ENCODE measurements at places on chromosomes 12 and 14.

DNA sequence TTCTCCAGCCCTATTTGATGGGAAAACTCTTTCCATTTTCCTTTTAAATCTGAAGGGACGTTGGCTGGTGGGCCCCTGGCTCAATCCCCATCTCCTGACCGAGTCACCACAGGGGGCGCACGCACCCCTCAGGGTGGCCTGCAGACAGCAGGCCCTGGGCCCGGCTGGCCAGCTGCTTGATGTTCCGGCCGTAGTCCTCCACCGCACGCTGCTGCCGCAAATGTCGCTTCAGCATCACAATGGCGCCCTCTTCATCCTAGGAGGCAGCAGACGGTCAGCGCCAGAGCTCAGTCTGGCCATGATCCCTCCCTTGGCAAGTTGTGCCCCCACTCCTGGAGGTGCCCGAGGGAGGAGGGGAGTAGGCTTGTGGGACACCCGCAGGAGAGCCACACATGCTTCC lies 70.0 kb downstream of the PLEKHG3 start:
- DNase-seq, result no peak

DNA sequence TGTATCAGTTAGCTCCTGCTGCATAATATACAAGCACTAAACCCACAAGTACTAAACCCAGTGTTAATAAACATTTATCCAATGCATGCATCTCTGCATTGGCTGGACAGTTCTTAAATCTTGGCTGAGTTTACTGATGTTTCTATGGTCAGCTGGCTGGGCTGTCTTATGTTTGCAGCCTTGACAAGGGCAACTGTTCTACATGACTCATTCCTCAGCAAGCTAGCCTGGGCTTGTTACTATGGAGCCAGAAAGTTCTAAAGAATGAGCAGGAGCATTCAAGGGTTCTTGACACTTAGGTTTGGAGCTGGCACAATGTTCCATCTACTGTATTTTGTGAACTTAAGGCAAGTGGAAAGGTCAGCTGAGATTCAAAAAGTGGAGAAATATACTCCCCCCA lies 199.1 kb downstream of the GLT1D1 start:
- no peak for DNase-seq

- no peak for DNase-seq
These were observed 523.9 kb downstream of the FOXG1 start for GRCh38 chr14:29290441-29290840.

DNA sequence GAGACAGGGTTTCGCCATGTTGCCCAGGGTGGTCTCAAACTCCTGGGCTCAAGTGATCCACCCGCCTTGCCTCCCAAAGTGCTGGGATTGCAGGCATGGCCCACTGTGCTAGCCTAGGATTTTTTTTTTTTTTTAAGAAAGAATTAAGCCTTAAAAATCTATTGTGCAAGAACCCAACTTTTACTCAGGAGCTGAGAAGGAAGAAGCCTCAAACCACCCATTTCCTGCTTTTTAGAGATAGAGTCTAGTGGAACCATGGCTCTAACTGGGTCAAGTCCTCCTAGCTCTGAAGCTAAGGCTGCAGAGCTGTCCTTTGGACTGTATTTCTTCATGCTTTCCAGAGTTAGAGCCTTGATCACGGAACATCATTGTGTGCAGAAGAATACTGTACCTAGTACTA lies 1.3 kb upstream of the TSFM start:
- DNase-seq, result no peak

DNA sequence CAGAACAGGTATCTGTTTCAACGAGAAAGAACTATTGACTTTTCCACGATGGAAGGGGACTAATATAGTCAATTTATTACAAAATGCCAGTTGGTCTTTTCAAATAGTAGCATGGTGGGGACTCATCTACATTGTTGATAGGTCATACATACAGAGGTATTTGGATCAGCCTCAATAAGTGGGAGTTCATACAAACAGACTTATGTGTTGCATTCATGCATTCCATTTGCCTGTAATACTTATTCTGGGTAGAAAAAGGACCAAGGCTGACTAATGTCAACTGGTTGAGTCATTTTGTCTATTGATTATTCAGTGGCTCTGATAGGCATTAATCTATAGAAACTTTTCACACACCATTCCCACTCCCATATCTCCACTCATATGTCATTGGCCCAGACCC lies 41.5 kb upstream of the GLIPR1 start:
- no peak for DNase-seq

GRCh38 chr12:118590406-118591150 lies 214.2 kb downstream of the SUDS3 start:
- DNase-seq, result no peak

DNA sequence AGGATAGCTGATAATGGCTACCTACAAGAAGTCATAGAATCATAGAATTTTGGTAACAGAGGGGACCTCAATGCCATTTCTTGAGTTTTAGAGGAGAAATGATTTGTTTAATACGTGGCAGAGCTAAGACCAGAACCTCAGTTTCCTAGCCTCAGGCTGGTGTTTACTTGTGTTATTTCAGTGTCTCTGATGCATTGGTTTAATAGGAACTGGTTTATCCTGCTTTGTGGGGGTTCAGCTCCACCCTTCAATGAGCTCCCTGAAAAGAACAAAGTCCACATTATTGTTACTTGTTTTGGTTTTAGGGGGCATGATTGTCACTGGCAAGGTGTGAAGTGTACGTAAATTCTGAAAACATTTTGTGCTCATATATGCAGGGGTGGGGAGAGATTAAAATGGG lies 55.4 kb downstream of the AKAP6 start:
- DNase-seq, result no peak

DNA sequence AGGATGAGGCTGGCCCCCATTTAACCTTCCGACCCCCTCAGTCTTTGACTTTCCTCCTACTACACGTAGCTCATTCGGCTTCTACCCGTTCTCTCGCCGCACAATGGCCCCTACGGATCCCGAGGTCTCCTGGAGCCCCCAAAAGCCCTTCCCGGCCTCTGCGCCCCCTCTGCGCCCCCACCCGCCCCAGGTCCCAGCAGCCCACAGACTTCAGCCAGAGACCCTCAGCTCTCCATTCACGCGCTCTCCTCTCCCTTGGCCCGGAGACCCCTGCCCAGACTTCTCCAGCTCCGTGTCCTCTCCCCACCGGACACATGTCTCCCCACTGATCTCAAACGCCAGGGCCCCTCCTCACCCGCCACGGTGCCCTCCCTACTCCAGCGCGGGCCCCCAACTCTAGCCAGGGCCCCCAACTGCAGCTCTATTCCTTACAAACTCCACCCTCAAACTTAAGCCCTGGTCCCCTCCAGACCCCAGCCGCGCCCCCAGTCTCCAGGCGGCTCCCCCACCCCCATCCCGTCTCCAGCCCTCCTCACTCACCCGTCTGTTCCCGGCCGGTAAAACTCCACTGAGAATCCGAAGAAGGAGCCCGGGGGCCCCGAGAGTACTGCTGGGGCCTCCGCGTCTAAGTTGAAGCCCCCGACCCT lies 502 bp downstream of the ITGA5 start:
- DNase-seq, result no peak

- no peak for DNase-seq
These were observed 42.4 kb downstream of the ITPR2 start for GRCh38 chr12:26790645-26790994.

- no peak for DNase-seq
These were observed 73.2 kb downstream of the TTC6 start for GRCh38 chr14:37668646-37669045.

- DNase-seq, result no peak
These were observed 101.9 kb upstream of the OVCH1 start for GRCh38 chr12:29599381-29599780.

- no peak for DNase-seq
These were observed 31.9 kb upstream of the RASSF8 start for GRCh38 chr12:25926536-25926935.

- no peak for DNase-seq
These were observed 224.3 kb upstream of the DCN start for GRCh38 chr12:91406920-91407341.

GRCh38 chr14:64845878-64846277 lies 33.8 kb downstream of the SPTB start:
- DNase-seq, result no peak

- peak; percentile 60 for DNase-seq
These were observed 1.4 kb upstream of the CCDC85C start for GRCh38 chr14:99605299-99605961.

DNA sequence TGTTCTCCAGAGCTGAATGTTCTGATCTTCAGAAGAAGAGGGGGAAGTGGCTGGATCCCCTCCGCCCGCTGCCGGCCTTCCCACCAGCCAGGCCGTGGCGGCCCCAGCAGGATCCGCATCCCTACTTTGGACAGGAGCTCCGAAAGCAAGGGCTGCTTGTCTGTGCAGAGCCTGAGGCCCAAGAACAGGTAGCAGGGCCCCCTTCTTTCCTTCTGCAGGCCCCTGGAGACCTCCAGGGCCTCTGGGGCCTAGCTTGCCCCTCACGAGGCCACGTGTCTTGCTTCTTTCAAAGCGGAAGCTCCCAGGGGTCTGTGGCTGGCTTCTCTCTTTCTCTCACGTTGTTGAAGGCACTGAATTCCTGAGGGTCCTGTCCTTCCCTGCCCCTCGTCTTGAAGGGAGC lies 13.2 kb downstream of the PGF start:
- DNase-seq, result no peak

GRCh38 chr14:89324501-89325298 lies 92.3 kb downstream of the FOXN3 start:
- no peak for DNase-seq

DNA sequence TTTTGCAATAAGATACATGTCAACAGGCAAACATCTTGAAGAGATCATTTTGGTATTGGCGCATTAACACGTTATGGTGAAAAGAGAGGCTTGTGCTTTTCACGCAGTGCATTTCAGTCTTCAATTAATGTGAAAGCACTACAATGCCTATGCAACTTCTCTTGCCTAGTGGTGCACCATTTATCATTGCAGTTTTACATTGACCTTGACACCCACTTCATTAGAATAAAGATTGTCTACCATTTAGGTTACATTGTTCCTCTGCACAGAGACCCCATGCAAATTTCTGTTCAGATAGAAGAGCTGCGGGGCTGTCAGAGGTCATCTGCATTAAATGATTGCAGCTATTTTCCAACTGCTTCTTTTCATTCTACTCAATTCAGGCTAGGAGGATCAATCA lies 212.2 kb upstream of the NPAS3 start:
- DNase-seq, result no peak

DNA sequence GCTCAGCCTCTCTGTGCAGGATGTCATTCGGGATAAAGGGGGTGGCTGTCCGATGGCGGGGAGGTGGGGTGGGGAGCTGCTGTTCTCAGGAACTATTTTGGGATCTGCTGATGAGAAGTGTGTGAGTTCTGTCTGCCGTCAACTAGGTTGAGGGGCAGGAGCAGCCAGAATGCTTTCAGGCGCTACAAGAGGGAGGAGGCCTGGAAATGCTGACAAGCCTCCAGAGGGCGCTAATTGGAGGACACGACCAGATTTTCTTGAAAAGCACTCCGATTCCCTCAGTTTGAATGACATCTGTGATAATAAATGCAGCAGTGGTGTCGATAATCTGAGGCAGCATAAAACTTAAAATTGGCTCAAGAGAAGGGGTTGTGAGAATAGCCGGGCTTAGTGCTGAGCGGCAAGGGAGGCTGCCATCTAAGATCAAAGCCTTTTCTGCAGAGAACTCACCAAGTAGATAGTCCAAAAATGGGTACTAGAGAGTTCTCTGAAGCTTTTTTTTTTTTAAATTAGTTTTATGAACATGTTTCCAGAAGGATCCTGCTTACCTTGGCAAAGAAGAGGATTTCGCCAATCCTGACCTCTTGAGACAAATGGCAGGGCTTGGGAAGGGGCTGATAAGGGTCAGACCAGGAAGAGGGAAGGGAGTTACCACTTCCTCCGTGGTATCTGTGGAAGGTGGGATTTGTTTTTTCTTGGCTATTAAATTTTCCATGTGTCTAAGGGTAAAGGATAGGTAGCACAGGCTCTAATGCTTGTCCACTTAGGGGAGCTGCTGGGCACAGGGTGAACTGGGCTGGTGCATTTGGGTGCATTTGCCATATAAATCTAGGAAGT lies 94.4 kb downstream of the CRACR2A start:
- DNase-seq, result no peak

DNA sequence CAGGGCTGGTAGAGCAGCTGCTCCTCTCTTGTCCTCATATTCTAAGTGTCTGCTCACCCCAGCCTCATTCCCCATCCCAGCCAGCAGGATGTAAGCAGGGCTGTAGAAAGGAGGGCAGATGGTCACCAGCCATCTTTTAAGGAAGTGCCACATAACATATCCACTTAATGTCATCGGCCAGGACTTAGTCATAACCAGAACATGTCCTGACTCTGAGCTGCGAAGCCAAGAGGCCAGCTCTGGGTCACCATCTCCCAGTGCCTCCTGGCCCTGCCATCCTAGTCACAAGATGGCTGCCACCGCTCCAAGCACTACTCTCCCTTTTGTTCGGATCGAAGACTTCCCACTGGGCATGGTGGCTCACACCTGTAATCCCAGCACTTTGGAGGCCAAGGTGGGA lies 123.9 kb downstream of the PLXNC1 start:
- DNase-seq, result no peak

- DNase-seq, result no peak
These were observed 17.5 kb upstream of the PRKAG1 start for GRCh38 chr12:49036029-49036428.

- no peak for DNase-seq
These were observed 42.3 kb upstream of the TPH2 start for GRCh38 chr12:71896205-71896882.

DNA sequence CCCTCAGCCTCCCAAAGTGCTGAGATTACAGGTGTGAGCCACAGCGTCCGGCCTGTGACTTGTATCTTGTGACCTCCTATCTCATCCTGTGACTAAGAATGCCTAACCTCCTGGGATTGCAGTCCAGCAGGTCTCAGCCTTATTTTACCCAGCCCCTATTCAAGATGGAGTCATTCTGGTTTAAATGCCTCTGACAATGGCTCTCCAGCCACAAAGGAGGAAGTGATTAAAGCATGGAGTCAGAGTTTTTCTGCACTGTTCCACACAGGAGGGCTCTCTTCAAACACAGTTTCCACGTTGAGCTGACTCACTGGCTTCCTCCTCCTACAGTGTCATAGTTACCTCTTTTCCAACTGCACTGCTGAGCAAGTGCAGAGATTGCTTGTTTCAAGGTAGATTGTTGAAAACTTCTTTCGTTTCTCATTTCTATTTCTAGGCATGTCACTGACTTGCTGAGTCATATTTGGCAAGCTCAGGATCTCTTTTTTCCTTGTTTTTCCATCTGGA lies 383.8 kb downstream of the PCNX1 start:
- DNase-seq, result peak; percentile 14

GRCh38 chr14:39228509-39229221 lies 5.0 kb upstream of the MIA2 start:
- no peak for DNase-seq

DNA sequence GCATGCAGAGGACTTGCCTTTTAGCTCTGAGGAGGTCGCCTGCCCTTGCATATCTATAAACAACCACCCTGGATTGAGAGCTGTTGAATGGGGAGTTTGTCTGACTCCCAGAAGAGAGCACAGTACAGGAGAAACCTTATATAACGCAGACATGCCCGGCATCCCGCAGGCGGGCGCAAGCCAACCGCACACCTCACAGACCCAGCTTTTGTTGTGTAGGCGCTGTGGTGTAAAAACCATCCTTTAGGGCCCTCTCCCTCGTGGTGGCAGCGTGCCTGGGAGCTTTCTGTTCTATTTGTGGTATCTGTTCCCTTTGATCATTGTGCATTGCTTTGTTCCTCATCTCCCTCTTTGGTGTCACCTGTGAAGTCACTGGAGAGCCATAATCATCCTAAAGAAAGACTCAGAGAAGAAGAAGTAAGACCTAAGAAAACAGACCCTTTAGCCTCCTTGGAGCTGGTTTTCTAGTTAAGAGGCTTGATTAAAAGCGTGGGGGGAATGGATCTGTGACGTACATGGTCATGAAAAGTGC lies 77.7 kb downstream of the ETV6 start:
- no peak for DNase-seq

GRCh38 chr12:68261896-68262295 lies 8.5 kb upstream of the IL22 start:
- no peak for DNase-seq

Data from amygdala (tissue), 56 donors.